Effector memory CD4-positive, alpha-beta T cell (primary cell): ENCODE measurements at places on chromosomes 4 and X.
A peak's percentile ranks its signal among the peaks of the same experiment; 100 is the strongest.

GRCh38 chr4:109398928-109399327, 34.7 kb upstream of the SEC24B start:
- no peak for DNase-seq

- no peak for DNase-seq
Measured at GRCh38 chrX:10329984-10330383, 173.2 kb downstream of the CLCN4 start.

GRCh38 chr4:140568507-140569306, at the start of gene UCP1:
Gene UCP1 (minus strand): TSS chr4:140568961. CDS start chr4:140568729, 232 bp downstream.
- DNase-seq = no peak

- DNase-seq = no peak
Measured at GRCh38 chr4:125358453-125358852, 43.7 kb downstream of the FAT4 start.

DNA sequence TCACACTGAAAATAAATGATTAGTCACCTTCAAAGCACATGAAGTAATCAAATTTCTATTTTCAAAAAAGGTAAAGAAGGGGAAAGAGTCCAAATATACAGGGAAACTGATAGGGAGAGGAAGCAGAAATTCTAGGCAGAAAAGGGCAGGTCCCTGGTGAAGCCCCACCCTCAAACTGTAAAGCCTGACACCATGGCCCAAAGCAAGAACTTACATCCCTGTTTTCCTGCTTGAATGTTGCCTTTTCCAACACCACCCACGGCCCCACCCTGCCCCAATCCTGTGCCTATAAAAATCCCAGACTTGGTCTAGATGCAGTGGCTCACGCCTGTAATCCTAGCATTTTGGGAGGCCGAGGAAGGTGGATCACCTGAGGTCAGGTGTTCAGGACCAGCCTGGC, 361.8 kb downstream of the PPP3CA start:
- DNase-seq = no peak

DNA sequence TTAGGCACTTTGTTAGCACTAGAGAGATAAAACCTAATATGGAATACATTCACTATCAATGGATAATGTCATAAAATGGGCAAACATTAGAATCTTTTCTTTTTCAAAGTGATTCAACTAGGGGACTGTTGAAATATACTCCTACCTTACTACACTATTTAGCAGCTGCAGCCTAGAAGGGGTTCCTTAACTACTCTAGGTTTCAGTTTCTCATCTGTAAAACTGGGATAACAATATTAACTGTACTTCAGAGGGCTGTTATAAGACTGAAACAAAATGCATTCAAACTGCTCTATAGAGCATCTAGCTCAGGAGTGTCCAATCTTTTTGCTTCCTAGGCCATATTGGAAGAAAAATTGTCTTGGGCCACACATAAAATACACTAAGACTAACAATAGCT, 147.4 kb downstream of the CDS1 start:
- DNase-seq = no peak

GRCh38 chr4:65302145-65302544, 368.1 kb downstream of the EPHA5 start:
- no peak for DNase-seq

DNA sequence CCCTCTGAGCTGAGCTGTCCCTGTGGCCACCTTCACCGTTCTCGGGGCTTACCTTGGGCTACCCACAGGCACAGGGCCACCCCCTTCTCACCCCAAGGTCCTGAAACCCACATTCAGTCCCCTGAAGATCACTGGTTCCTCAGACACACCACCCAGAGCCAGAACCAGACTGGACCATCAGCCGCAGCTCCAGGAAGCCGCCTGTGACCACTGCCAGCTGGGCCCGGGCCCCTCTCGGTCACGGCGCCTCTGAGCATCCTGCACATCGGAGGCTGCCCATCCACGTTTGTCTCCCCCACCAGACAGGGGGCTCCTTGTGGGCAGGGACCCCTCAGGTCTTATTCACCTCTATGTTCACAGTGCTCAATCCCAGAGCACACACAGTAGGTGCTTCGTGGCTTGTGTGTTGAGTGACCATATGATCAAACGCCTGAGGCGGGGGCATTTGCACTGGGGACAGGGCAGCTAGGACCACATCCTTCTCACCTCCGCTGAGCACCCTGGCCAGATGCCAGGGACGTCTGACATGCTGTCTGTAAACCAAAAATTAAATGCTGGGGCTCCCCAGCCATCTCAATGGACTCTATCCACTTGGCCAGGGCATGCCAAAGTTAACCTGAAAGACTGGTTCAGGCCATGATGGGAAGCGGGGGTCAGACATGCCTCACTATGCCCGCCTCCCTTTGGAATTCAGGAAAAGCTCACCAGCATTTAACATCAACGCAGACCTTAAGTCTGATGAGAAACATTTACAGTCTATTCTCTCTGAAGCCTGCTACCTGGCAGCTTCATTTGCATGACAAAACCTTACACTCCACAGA, 109.4 kb upstream of the AFAP1 start:
- DNase-seq = no peak

DNA sequence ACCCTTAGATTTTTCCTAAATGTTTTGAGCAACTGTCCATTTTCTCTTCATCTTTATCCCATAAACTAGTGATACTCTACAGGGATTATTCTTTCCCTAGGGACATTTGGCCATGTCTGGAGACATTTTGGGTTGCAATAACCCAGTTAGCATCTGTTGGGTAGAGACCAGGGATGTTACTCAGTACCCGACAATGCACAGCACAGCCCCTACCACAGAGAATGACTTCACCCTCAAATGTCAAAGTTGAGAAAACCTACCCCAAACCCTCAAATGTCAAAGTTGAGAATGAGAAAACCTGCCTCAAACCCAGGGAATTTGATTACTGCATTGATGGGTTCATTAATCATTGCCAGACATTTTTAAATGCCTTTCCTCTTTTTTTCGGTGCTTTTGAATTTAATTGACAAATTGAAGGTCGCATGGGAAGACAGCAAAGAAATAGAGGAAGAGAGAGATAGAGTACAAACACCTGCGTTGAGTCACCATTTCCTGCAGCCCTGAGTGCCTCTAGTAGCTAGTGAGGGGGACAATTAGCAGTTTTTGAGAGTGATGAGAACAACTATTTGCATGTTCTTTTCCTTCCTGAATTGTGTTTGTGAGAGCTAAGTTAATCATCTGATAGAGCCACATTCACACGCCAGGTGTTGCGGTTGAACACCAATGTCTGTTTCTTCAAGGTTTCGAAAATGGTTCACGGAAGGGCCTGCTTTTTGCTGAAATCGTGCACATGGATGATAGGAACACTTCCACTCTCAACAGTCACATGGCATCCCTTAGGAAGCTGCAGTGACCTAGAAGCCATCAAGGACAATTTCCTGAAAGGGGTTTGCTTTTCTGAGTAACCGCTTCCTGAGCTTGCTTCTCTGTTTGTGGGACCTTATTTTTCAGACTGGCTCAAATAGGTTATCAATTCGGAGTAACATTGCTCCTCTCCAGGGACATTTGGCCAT, 203.9 kb upstream of the VCX3A start:
- DNase-seq = no peak

DNA sequence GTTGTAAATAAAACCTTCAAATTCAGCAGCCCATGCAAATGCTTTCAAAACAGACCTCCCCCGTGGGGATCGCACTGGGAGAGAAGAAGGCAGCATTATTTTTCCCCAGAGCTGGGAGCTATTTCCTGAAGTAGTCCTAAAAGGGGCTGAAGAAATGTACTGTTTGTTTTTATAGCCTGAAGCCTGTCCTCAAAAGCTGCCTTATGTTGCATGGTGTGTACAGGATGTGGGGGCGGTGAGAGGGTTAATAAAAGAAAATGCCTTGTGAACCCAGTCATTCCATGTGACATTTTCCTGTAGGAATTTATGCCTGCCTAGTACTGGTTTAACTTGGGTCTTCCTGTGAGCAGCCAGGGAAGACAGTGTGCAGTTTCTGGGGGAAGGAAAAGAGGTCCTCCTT, 144.1 kb downstream of the SOWAHB start:
- no peak for DNase-seq

GRCh38 chr4:120819805-120820437, 102.6 kb downstream of the PRDM5 start:
- no peak for DNase-seq

DNA sequence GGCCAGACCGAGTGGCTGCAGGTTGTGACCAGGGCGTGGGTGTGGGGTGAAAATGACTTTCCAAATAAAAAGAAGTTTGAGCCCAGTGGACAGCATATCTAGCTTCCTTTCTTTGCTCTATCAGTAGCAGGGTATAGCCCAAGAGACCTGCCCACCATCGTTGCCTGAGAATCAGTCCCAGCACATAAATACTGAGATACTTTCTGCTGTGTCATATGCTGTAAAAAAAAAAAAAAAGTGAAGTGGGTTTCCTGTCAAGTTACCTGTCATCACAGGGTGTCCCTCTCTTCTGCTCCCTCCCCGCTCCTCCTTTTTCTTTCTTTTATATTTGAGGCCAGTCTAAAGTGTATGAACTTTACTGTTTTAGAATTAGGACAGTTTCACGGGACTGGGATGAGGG, 330.3 kb upstream of the BOD1L1 start:
- DNase-seq = no peak

GRCh38 chrX:151902813-151903591, 9.7 kb upstream of the MAGEA4 start:
- no peak for DNase-seq

- no peak for DNase-seq
Measured at GRCh38 chr4:68724426-68724825, 54.0 kb upstream of the UGT2B15 start.

GRCh38 chrX:19745077-19745476, 142.3 kb downstream of the SH3KBP1 start:
- DNase-seq = no peak

- DNase-seq = no peak
Measured at GRCh38 chr4:184860018-184860779, 34.4 kb upstream of the ACSL1 start.

DNA sequence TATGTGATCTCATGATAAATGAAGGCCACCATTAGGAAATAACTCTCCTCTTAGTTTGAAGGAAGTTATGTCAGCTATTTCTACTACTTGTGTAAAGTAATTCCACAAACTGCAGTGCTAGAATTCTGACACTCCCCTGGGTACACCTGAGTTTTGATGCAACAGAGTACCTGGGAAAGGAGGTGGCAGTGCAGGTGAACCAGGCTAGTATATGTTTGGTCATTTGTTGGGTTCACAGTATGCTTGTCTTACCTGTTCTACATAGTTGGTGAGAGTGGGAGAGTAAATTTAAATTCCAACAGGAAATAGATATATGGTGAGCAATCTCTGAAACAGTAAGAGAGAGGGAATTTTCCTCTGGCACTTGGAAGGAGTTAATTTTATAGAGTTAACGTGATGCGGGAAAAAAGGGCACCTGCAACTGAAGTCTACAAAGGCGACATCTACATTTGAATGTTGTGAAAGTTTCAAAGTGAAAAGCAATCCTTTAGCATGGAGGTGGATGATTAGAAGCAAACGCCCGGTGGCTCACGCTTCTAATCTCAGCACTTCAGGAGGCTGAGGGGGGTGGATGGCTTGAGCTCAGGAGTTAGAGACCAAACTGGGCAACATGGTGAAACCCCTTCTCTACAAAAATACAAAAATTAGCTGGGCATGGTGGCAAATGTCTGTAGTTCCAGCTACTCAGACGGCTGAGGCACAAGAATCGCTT, 8.3 kb upstream of the SLC10A6 start:
- no peak for DNase-seq

DNA sequence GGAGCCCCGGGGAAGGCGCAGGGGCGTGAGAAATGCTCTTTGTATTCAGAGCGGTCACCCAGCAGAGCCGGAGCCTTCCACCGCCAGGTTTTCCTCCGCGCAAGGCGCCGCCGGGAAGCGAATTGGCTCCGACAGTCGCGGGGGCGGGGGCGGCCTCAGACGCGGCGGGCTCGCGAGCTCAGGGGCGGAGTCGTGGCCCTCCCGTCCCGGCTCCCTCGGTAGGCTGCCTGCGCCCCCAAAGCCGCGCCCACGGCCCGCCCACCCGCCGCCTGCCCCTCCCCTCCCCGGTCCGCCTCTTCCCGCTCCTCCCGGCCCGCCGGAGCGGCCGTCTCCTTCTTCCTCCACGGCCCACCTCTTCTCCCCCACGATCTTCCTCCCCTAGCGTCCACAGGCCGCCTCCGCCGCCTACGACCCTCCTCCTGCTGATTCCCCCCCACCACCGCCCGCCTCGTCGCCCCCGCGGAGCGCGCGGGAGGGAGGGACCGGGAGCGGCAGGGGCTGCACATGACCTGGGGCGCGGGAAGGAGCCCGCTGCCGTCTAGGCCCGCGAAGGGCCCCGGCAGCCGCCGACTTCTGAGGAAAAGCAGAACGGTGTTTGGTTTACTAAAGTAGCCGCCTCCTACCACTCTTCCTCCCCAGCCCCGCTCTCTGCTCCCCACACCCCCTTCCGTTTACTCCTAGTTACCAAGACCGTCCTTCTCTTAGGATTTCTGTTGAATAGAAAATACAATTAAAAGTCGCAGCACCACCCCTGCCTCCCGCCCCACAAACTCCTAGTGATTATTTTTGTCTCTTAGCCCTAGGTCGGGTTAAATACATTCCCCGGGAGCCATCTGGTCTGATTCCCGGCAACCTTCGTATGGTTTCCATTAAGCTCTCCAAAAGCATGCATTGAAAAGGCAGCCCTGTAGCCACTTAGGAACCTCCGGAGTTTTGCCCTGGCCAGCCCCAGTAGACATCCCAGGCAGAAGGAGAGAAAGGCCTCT, 53.2 kb downstream of the C4orf51 start:
- DNase-seq = peak; percentile 79

DNA sequence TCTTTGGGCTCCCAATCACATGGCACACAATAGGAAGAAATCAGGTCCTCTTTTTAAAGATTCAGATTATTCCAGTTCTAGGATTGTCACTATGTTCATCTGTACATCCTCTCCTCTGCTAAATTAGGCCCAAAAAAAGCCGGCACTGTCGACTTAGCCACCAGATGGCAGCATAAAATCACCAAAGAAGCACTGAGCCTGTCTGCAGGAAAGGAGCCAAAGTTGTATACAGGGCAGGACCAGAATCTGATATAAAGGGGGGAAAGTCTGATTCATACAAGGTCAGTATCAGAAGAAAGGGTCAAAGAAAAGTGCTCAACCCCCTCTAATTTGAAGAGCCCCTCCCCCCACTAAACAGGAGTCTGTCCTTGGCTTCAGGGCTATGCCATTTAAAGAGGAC, 292.5 kb downstream of the CHIC1 start:
- DNase-seq = peak; percentile 34

- DNase-seq = no peak
Measured at GRCh38 chr4:165060938-165061337, 7.3 kb downstream of the TRIM75 start.

DNA sequence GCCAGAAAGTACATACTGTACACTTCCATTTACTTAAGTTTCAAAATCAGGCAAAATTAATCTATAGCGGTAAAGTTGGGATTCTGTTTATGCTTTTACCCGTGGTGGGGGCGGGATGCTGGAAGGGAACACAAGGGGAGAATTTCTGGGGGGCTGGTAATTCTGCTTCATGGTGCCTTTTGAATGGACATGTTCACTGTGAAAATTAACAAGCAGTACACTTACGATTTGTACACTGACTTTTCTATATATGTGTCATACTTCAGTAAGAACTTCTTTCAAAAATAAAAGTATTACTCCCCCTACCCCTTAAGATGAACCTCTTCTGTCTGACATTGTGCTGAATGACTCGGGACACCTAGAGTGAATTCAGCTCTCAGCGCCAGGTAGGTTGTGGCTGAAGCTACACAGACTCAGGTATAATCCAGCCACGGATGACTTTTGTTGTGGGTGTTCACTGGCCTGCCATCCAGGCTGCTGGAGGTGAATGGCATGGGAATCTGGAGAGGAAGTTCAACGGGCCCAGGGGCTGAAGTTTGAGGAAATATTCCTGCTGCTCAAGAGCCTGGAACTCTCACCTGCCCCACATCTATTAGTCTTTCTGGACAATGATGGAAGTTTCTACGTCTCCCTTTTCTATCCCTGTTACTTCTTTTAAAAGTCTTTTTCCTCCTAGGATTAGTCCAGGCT, 7.3 kb upstream of the TCEANC start:
- no peak for DNase-seq
